ENCODE measurements at places on chromosomes 2 and 18. TPM values are rescaled to one million over a fixed set of nuclear protein-coding genes. Genes with fewer than 3 reads are reported as not detected.

The HMSD gene
- total RNA-seq, result not detected

The FEV gene
- not detected for total RNA-seq

The TRABD2A gene
- total RNA-seq, result 1.2 TPM

GRCh38 chr18:34957119-34957863 lies 83.9 kb upstream of the MAPRE2 start:
- no peaks in the 10 kb centered on the region for H3K27me3 ChIP-seq
- H3K36me3 ChIP-seq, result no peaks in the 10 kb centered on the region
- DNase-seq, result no peak

DNA sequence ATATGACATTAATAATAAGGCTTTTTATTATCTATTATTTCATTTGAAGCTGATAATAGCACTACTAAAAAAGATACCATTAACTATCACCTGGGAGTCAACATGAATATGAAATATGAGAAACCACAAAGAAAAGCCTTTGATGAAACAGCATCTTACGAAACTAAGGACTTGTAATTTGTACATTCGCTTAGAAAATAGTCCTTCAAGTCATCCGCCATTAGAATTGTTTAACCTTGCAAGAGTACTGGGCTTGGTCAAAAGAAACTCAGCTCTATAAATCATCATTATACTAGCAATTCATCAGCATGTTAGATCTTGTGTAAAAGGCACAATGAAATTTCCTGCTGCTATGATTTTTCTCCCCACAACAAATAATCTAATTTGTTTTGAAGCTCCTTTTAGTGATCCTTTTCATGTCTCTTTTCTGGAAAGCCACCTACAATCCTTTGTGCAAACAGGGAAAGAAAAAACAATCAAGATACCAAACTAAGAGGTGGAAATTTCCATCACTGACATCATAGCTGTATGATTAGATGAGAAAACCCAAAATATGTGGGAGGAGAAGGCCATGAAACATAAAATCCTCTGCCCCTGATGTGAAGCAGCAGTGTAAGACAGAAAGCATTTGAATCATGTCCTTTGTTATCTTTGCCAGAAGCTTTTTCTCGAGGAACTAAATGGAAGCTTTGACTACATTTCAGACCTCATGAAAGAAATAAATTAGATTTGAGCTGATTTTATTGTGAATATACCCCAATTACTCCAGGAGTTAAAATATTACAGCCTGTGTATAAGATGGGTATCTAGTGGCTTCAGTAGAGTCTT lies 31.2 kb downstream of the SCN9A start:
- peaks cover 60% of the 10 kb centered on the region for H3K4me1 ChIP-seq
- H3K36me3 ChIP-seq, result no peaks in the 10 kb centered on the region
- DNase-seq, result no peak
- H3K27ac ChIP-seq, result peak overlapping the region; percentile 88
- no peaks in the 10 kb centered on the region for H3K27me3 ChIP-seq

GRCh38 chr2:174663550-174663949 lies 65.9 kb upstream of the WIPF1 start:
- H3K4me1 ChIP-seq, result peaks cover 42% of the 10 kb centered on the region
- no peak overlapping the region for H3K4me3 ChIP-seq
- H3K27me3 ChIP-seq, result no peaks in the 10 kb centered on the region
- H3K27ac ChIP-seq, result peak overlapping the region; percentile 85
- peaks cover 3% of the 10 kb centered on the region for H3K36me3 ChIP-seq
- DNase-seq, result no peak

- H3K27me3 ChIP-seq, result no peaks in the 10 kb centered on the region
- DNase-seq, result no peak
- peaks cover 42% of the 10 kb centered on the region for H3K4me1 ChIP-seq
Measured at GRCh38 chr2:217612920-217613319, 389.9 kb downstream of the TNS1 start.

GRCh38 chr18:33507019-33507418 lies 66.5 kb upstream of the CCDC178 start:
- H3K27ac ChIP-seq, result no peak overlapping the region
- H3K27me3 ChIP-seq, result no peaks in the 10 kb centered on the region
- H3K4me3 ChIP-seq, result no peak overlapping the region
- H3K36me3 ChIP-seq, result peaks cover 2% of the 10 kb centered on the region

Measured in chondrocyte (in vitro differentiated cells).